ENCODE measurements at places on chromosomes 5 and 9. TPM values are rescaled to one million over a fixed set of nuclear protein-coding genes. Genes with fewer than 3 reads are reported as not detected.

DNA sequence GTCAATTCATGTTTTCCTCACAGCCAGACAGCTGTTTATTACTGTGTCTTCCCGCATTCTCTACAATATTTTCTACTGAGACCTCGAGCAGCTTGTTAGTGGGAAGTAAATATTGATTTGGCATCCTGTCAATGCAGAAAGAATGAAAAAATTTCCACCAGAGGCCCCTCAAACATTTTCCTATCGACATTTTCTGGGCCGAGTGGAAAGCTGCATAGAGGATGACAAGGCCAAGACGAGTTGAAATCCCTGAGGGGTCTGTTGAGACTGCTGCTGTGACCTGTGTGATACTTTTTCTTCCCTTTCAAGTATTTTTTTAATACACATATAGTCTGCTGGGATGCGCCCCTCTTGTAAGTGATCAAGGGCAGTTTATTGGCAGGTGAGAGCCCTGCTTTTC lies 91.4 kb upstream of the SH3GL2 start:
- no peaks in the 10 kb centered on the region for H3K27me3 ChIP-seq
- H3K4me1 ChIP-seq = no peaks in the 10 kb centered on the region
- H3K36me3 ChIP-seq = no peaks in the 10 kb centered on the region
- no peak for DNase-seq
- no peak overlapping the region for H3K4me3 ChIP-seq
- no peak overlapping the region for H3K27ac ChIP-seq

GRCh38 chr5:115461506-115462290 lies 82.9 kb downstream of the FEM1C start:
- no peak overlapping the region for H3K27ac ChIP-seq
- H3K36me3 ChIP-seq = no peaks in the 10 kb centered on the region
- DNase-seq = no peak
- H3K4me1 ChIP-seq = no peaks in the 10 kb centered on the region
- H3K4me3 ChIP-seq = no peak overlapping the region

SIMC1 gene
- total RNA-seq = 23.0 TPM

DNA sequence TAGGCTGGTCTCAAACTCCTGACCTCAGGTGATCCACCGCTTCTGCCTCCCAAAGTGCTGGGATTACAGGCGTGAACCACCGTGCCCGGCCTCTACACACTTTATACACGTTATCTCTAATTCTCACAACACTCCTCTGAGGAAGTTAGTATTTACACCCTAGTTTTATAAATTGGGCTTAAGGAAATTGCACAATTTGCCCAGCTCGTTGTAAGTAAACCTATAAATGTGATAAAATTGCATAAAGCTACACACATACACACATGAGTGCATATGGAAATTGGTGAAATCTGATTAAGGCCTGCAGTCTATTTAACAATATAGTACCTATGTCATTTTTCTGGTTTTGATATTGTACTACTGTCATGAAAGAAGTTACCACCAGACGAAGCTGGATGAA lies 4.4 kb upstream of the SLC4A9 start:
- peaks cover 10% of the 10 kb centered on the region for H3K4me1 ChIP-seq
- H3K36me3 ChIP-seq = no peaks in the 10 kb centered on the region
- peaks cover 11% of the 10 kb centered on the region for H3K27me3 ChIP-seq
- no peak for DNase-seq

Measured in naive thymus-derived CD8-positive, alpha-beta T cell (primary cell).